Lower leg skin (tissue), 4 donors: ENCODE measurements at places on chromosomes 1 and 21. TPM values are rescaled to one million over a fixed set of nuclear protein-coding genes. Genes with fewer than 3 reads are reported as not detected.

- DNase-seq, result no peak
These were observed 1353.2 kb upstream of the ADGRL2 start for GRCh38 chr1:80447526-80447925.

DNA sequence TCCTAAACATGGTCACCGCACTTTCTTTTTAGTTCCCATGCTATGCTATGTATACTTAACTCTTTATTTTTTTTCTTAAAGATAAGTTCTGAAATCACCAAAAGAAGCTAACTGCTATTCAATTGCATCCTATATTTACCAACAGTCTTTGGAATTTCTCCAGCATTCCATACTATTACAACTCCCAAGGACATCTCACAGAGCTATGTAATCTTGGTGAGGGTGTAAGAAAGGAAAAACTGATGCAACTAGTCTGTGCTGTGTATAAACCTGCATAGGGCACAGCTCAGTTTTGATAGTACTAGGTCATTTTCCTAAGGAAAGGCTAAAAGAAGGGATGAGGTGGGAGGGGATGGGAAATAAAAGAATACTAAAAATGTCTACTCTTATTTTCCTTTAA, 78.0 kb downstream of the PTPN14 start:
- DNase-seq, result no peak

DNA sequence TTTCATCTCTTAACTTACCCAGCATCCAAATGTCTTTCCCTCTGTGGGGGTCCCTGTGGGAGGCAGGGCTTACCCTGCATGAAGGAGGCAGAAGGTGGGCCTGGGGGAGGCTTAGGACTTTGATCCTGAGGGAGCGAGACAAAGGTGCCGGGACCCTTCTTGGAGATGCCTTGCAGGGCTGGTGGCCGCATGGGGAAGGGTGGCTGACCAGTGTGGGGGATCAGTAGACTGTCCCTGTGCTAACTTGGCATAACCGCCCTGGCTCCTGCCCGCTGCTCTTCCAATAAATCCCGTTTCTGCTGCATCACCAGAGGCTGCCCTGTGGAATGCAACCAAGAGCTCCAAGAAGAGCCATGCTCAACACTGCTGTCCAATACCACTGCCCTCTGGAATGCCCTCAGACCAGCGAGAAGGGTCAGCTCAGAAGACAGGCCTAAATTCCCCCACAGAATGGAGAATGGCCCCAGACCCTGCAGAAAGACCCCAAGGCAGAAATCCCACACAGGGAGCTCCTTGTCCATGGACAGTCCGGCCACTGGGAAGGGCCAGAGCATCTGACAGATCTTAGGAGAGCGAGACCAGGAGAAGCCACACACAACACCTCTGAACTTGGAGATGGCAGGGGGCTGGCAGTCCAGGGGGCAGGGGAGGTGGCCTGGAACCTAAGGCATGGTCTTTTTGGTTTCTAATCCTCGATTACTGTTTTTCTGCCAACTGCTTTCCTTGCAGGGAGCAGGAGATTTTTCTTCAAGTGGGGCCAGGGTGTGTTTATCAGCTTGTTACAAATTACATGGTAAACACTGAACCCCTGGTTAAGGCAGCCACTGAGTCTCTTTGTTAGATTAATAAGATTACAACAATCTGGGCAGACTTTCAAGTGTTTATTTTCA, 46.7 kb upstream of the DMRTB1 start:
- peak; percentile 70 for DNase-seq

DNA sequence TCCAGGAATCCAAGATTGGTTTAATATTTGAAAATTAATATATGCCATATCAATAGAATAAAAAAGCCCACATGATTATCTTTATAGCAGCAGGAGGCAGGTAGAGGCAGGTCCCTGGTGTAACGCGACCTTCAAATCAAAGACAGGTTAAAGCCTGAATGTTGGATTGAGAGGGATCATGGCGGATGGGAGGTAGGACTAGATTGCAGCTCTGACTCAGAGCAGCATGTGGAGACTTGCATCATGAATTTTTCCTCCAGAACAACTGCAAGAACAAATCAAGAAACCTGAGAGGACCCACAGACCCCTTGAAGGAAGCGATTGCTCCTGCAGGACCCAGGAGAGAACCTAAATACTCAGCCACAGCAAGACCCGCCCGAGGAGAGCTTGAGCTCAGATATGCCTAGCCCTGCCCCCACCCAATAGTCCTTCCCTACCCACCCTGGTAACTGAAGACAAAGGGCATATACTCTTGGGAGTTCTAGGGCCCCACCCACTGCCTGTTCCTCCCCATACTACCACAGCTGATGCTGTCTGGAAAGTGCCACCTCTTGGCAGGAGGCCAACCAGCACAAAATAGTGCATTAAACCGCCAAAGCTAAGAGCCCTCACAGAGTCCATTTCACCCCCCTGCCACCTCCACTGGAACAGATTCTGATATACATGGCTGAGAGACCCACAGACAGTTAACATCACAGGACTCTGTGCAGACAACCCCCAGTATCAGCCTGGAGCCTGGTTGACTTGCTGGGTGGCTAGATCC, 19.5 kb downstream of the S100B start:
- DNase-seq, result peak; percentile 43

DNA sequence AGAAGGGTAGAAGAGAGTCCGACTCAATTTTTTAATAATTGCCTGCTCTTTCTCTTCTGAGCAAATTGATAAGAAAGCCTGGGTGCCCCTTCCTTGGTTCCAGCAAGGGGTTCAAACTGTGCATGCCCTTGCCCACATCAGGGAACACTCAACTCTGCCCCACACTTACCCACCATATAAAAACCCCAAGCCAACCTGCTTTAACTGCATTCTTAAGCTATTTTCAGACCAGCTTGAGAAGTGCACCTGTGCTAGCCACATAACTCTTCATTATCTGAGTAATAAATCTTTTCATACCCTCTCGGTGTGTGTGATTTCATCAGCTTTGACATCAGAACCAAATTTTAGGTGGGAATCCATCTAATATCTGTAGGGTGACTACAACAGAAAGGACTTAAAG, 509.6 kb downstream of the MRPL39 start:
- DNase-seq, result no peak

DNA sequence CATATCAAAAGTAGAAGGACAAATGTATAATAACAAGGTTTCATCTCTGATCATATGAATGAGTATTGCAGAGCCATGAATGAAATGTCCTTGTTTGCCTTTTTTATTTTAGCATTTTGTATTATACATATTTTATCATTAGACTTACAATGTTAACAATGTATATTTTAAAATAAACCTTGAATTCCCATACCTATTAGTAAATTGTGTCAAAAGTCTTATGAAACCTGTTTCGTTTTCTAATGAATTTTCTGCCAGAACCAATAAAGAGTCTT, 646 bp downstream of the DNAJB4 start:
- DNase-seq, result no peak

- DNase-seq, result no peak
These were observed 7.0 kb upstream of the USP25 start for GRCh38 chr21:15722591-15723324.

- no peak for DNase-seq
These were observed 99.2 kb upstream of the B3GALT2 start for GRCh38 chr1:193285641-193286040.

GRCh38 chr1:17976854-17977253, 130.7 kb upstream of the IGSF21 start:
- no peak for DNase-seq

DNA sequence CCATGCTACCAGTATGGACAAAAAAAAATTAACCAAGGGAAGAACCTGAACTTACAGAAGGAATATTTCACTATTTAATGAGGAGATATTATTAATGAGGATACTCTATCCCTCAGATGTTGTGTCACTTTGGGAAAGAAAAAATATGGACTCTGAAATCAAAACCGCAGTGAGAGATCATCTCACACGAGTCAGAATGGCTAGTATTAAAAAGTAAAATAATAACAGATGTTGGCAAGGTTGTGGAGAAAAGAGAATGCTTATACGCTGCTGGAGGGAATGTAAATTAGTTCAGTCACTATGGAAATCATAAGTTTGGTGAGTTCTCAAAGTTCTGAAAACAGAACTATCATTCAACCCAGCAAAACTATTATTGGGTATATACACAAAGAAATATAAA, 30.9 kb downstream of the TNFSF4 start:
- DNase-seq, result no peak

DNA sequence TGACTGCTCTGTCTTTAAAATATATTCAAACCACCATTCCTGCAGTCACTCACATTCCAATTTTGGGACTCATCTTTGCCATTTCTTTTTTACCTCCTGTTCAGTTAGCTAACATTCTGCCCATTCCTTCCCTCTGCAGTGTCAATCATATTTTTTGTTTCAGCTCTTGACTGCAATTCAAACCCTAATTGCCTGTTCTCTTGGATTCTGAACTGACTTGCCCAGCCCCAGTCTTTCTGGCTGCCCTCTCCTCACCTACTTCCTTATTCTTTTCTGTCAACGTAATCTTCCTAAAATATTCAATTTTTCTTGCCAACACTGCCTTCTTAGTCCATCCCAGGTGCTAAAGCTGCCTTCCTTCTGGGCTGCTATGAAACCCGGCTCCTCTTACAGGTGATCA, 6.1 kb downstream of the PRDM2 start:
- DNase-seq, result no peak

GRCh38 chr1:53896635-53897229, 2.7 kb downstream of the DIO1 start:
- no peak for DNase-seq

GRCh38 chr1:36702963-36703362, 220.2 kb upstream of the CSF3R start:
- peak; percentile 57 for DNase-seq

DNA sequence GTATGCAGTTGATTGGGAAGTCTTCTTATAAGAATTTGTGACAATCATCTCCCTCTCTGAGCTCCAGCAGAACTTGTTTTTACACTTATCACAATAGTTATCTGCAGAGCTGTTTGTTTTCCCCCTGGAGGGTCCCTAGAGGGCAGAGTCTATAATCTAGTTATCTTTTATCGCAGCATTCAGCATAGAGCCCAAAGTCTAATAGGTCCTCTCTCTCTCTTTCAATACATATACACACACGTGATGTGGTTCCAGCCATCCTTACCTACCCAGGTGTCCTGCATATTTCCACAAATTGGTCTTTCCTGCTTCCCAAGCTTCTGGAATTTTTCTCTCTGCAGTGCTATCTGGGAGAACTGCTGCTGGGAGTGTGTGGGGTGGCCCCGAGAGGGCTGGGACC, 229.6 kb upstream of the KIAA0040 start:
- no peak for DNase-seq

DNA sequence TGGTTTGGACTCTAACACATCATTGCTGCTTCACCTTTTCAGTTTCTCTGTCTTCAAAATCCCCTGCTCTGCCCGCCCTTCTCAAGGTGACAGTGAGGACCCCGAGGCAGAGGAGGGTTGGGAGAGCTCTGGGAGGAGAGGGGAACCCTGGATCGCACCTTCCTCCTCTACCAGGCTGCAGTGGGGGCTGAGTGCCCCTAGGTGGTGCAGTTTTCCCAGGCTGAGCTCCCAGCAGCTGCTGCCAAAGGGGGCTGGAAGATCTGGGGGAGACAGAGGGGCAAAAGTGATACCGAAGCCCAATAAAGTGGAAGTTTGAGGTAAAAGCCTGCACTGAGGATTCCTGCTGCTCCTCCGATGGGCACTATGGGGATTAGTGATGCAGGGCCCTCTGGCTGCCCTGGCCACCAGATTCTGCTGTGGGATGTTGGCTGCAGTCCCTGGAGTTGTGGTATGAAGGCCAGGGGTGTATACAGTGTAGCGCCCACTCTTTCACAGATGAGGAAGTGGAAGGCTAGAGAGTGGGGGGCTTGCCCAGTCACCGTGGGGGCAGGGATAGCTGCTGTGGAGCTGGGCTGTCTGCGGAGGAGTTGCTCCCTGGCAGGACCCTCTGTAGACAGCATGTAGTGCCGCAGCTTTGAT, 40.7 kb upstream of the SCMH1 start:
- no peak for DNase-seq

- peak; percentile 76 for DNase-seq
These were observed 42.2 kb downstream of the FHAD1 start for GRCh38 chr1:15289251-15289651.

GRCh38 chr21:39110431-39110830, 72.8 kb downstream of the PSMG1 start:
- DNase-seq, result no peak

GRCh38 chr1:160436966-160437365, 36.6 kb downstream of the VANGL2 start:
- no peak for DNase-seq

DNA sequence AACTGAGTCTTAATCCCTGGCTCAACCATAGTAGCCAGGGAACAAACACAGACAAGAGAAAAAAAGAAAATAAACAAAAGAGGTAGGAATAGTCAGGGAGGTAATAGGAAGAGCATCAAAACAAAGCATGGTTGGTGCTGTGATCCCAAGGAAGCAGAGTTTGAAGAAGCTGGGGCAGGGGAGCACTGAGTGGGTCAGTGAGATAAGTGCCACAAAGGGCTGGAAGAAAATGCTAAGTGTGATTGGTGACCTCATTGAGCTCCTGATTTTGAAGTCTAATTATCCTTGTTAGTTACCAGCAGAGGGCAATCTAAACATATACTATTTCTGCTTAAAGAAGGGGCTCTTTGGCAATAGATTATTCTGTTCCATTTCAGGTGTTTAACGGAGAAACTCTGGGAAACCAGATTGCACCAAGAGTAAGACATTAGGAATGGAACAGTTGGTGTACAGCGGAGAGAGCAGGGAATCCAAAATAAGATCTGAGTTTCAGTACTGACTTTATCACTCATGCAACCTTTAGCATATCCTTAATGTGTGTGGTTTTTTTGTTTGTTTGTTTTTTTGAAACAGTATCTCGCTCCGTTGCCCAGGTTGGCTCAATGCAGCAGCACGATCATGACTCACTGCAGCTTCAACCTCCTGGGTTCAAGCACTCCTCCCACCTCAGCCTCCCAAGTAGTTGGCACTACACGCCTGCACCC, 30.7 kb upstream of the KIAA1614 start:
- no peak for DNase-seq

DNA sequence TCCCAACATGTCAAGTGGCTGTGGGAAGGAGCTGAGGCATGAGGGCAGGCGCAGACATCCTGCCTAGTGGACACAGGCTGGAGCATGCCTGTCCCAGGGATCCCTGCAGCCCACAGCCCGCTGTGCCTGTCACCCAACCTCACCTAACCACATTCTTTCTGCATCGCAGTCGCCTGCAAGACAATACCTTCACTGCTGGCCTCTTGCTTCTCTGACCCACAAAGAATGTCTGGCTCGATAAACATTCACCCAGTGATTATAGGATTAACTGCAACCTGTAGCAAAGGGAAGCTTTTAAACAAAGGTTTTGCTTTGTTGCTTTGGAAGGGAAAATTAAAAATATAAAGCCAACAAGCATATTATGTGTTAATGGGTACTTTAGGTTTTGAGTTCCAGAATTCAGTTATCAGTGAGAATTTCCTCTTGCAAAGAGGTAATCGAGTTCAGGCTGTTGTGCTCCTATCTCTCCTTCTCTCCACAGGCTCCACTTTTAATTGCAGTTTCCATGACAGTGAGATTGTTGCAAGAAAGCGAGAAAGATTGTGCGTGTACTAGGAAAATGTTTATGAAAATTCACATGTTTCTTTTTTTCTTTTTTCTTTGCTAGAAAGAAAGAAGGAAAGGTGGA, 40.0 kb upstream of the ZNF648 start:
- DNase-seq, result peak; percentile 76

Gene TSHB
- not detected for total RNA-seq

Gene OR2T6
- not detected for total RNA-seq

Gene OR10Z1
- total RNA-seq, result not detected

Gene FLG2
- total RNA-seq, result 1,884 TPM

Gene MPL
- not detected for total RNA-seq
